B cell (primary cell): ENCODE measurements at places on chromosomes 3 and 15.

DNA sequence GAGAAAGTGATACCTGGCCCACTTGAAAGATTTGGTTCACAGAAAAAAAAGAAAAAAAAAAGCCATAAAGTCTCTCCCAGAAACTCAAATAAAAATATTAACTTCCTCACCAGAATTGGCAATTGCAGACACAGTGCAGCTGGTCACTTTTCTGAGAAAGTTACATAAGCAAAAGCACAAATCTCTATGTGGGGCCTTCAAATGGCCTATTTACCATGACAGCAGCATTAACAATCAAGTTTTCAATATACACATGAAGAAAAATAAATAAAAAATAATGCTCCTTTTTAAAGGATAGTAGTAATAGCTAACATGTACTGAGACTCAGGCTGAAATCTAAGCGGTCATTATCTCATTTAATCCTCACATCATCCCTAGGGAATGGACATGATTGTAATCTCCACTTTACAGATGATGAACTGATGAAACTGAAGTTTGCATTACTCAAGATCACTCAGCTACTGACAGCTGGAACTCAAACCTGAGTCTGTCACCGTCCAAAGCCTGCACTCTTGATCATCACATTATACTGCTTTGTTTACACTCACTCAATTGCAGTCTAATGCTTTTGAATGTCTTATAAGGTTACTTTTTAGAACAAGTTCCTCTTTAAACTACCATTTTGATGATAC lies 3.3 kb downstream of the NPTN start:
- no peak for DNase-seq

DNA sequence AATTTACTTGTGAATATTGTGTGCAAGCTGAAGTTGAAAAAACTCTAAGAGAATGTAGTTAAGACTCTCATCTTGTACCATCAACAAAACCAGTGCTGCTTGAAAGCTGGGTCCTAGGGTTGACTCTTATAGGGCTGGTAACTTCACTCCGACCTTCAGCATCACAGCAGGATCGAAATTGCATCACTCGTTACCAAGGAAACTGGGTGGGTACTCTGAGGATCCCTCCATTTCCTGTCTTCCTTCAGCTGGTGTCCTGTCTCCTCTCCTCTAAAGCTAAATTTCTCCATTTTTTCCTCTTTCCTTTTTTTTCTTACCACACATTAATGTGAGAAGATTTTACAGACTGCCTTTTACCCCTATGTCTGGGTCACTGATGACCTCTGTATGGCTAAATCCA lies 3.0 kb upstream of the APH1B start:
- DNase-seq, result no peak

GRCh38 chr3:101414121-101414520 lies 93.7 kb upstream of the IMPG2 start:
- no peak for DNase-seq

GRCh38 chr15:83192742-83193141 lies 14.9 kb downstream of the HDGFL3 start:
- DNase-seq, result no peak

- DNase-seq, result no peak
Measured at GRCh38 chr3:111593666-111594065, 1.5 kb downstream of the ZBED2 start.

GRCh38 chr3:62888180-62888579 lies 13.0 kb upstream of the CADPS start:
- DNase-seq, result no peak

GRCh38 chr15:67915461-67916374 lies 75.9 kb upstream of the RNU6-1 start:
- DNase-seq, result no peak

DNA sequence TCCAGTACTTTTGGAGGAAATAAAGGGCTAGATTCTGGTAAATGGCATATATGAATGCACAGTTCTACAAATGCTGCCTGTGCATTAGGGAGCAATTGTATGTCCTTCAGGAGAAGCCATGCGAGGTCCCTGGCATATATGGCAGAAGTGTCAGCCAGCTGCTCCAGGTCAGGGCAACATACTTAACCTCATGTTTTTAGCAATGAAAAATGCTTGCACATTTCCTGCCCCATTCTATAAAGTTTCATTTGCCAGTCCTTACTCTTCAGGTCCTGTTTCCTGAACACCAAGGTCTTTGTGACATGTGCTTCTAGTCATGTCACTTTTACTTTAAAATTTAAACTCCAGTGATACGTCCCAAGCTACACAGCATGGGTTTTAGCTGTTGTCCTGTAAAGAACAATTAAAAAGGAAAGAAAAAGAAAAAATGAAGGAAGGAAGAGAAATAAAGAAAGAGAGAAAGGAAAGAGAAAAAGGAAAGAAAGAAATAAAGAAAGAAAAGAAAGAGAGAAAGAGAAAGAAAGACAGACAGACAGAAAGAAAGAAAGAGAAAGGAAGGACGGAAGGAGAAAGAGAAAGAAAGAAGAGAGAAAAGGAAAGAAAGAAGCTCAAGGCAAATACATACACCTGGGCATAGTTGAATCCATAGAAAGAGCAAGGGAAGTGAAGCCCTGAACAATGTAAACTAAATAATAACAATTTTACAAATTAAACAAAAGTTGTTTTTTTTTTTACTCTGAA lies 20.1 kb upstream of the PTX3 start:
- no peak for DNase-seq

GRCh38 chr3:43418601-43419272 lies 132.4 kb downstream of the SNRK start:
- DNase-seq, result no peak

GRCh38 chr3:72655131-72655551 lies 193.1 kb downstream of the SHQ1 start:
- DNase-seq, result no peak

DNA sequence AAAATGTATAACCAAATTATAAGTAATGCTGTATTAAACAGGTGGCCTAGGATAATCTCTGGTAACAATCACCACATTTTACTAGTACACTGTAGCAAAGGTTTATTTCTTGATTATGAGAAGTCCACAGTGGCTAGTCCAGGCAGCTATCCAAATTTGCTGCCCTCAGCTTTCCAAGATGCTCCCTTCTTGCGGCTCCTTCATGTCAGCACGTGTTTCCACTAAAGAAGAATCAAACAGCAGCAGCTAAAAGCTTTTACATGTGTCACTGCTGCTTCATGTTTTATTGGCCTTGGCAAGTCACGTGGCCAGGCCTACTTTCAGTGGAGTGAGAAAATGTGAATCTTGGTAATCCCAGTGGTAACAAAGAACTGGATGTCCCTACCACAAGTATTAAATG lies 5.6 kb upstream of the RBMS3 start:
- no peak for DNase-seq

- DNase-seq, result no peak
Measured at GRCh38 chr3:17302774-17303173, 418.0 kb downstream of the PLCL2 start.

DNA sequence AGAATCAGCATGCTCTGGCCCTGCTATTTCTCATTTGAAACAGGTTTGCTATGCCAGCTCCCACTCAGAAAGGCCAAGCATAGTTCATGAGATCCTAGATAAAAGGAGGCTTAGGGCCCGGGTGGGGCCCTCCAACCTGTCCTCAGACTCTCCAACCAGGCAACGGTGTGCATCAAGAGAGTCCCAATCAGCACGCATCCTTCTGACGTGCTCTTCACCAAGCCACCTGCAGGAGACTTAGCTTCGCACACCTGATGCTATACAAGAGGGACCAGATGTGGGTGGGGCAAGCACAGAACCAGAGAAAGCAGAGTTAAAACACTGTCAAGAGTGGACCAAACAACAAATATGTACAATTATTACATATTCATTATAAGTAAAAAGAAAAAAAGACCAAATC lies 17.3 kb downstream of the STIMATE start:
- DNase-seq, result no peak

- DNase-seq, result no peak
Measured at GRCh38 chr3:3586336-3586735, 212.9 kb upstream of the LRRN1 start.

GRCh38 chr15:99951511-99951910 lies 218.3 kb upstream of the LYSMD4 start:
- DNase-seq, result no peak

GRCh38 chr3:195172896-195173295 lies 98.1 kb downstream of the XXYLT1 start:
- DNase-seq, result no peak
